ENCODE measurements at places on chromosomes 3 and 15.

GRCh38 chr3:69338911-69339310 lies 47.0 kb downstream of the FRMD4B start:
- DNase-seq, result no peak

- DNase-seq, result no peak
Observed at GRCh38 chr3:156819842-156820691, 6.1 kb upstream of the LEKR1 start.

GRCh38 chr3:126936853-126937425 lies 46.0 kb upstream of the PLXNA1 start:
- DNase-seq, result no peak

DNA sequence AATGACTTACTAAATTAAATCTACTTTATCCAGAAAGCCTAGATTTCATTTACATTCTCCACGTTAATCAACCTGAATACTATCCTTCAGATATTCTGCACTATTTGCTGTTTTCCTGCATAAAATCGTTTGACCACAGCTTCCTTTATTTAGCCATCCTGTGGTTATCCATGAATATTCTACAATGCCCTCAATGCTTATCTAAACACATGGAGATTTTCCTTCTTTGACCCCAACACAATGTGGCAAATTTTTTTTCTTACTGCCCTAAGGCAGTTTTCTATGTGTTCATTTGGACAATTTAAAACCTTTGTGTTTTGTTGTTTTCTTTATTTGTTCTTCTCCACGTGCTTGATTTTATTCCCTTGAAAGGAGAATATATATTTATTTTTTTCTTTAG lies 495.5 kb upstream of the ROBO1 start:
- no peak for DNase-seq

- no peak for DNase-seq
Observed at GRCh38 chr3:19065027-19065426, 83.3 kb upstream of the KCNH8 start.

GRCh38 chr15:37979671-37980409 lies 45.4 kb downstream of the TMCO5A start:
- no peak for DNase-seq

DNA sequence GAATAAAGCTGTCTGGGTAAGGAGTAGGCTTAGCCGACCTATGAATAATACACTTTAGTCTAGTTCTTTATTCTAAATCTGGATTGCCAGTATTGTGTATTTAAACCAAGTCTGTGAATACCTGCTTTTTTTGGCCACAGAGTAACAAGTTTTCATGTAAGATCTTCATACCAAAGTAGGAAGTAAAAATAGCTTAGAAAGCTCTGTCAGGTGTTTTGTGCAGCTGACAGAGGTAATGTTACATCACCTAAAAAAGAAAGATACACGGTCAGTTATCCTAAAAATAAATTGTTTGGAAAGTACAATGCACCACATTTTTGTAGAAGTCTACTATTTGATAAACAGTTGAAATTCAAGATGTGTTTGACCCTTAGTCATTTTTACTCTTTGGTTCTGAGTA lies 16.5 kb downstream of the CALML4 start:
- DNase-seq, result no peak

GRCh38 chr3:52495777-52496602 lies 852 bp downstream of the STAB1 start:
- no peak for DNase-seq

- no peak for DNase-seq
Observed at GRCh38 chr3:174325834-174326700, 533.1 kb upstream of the NAALADL2 start.

GRCh38 chr15:48717458-48717857 lies 71.9 kb upstream of the FBN1 start:
- DNase-seq, result no peak

GRCh38 chr3:50483374-50483773 lies 20.1 kb downstream of the CACNA2D2 start:
- no peak for DNase-seq

GRCh38 chr3:78665101-78665500 lies 1102.7 kb downstream of the ROBO1 start:
- DNase-seq, result no peak

GRCh38 chr3:178203165-178203564 lies 333.1 kb upstream of the KCNMB2 start:
- DNase-seq, result no peak

- no peak for DNase-seq
Observed at GRCh38 chr15:40891810-40892446, 2.3 kb upstream of the VPS18 start.

DNA sequence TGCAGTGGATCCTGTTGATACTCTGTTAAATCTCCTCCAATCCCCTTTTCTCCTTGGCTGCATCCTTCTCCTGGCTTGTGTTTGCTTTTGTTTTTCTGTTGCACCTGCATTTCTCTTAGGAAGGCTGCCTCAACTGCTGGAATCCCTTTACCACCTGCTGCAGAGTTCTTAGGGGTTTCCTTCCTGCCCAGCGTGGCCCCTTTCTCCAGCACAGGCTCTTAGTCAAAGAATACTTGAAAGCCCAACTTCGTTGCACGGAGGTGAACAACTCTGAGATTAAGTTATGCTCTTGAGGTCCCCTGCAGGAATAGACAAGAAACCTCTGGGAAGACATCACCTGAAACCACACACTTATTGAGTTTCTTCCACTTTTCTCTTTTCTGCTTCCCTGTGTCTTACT lies 121.6 kb upstream of the GRM7 start:
- DNase-seq, result no peak

GRCh38 chr3:46998121-46998851 lies 18.8 kb downstream of the NBEAL2 start:
- peak; percentile 91 for DNase-seq

- no peak for DNase-seq
Observed at GRCh38 chr3:137963463-137963862, 46.5 kb upstream of the CLDN18 start.

DNA sequence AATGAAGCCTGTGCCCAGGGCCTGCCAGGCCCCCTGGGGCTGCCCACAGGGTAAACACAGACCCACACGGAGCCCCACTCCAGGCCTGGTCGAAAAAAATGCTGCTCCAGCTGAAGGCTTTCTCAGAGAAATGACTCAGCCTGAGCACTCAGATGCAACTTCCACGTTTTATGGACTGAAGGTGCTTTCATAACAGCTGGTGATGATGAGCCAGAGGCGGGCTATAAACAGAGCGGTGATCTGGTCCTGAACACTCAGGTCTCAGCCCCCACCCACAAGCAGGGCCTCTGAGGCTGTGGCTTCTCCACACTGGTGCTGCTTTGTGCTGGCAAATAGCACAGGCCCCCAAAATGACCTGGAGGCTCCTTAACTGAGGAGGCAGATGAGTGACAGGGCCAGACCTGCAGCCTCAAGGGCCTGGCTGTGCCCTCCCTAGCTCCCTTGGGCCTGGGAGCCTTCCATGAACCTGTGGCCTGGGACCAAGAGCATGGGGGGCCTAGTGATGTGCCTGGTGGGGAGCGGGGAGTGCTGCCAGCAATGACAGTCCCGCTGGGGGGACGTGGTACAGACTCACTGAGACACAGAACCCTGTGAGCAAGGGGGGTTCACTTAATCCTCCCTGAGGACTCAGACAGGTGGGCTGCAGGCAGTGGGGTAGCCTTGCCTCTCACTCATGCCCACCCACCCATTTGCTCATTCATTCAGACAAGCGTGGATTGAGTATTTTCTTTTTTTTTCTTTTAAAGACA lies 23.0 kb upstream of the FURIN start:
- DNase-seq, result no peak

GRCh38 chr3:175383813-175384212 lies 524.7 kb downstream of the NAALADL2 start:
- DNase-seq, result no peak

DNA sequence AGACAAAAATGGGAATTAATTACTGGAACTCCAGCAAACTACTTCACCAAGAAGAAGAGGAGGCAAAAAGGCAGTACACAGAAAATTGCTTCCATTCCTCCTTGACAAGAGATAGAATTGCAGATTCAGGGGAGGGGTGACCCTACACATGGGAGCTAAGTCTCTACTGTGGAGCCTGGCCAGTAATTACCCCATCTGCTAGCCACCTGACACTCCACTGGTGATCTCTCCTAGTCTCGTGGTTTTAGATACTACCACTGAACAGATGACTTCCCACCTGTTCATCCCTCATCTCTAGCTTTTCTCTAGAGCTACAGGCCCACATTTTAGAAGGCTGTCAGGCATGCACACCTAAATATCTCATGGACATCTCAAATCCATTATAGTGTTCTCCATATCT lies 224.3 kb upstream of the NR2F2 start:
- DNase-seq, result no peak

DNA sequence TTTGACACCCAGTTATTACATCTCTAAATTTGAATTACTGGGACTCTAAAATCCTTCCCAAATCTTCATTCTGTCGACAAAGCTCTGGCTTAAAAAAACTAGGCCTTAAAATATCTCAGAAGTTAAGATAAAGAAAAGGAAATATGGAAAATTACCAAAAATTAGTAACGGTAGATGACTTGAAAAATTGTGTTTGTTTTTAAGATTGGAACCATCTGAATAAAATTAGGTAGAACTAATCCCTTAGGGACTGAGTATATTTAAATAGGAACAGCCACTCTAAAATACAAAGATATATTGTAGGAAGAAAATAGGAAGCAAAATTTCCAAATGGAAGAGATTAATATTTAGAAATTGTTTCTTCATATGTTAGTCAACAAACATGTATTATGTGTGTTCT lies 45.1 kb upstream of the CHMP2B start:
- no peak for DNase-seq

DNA sequence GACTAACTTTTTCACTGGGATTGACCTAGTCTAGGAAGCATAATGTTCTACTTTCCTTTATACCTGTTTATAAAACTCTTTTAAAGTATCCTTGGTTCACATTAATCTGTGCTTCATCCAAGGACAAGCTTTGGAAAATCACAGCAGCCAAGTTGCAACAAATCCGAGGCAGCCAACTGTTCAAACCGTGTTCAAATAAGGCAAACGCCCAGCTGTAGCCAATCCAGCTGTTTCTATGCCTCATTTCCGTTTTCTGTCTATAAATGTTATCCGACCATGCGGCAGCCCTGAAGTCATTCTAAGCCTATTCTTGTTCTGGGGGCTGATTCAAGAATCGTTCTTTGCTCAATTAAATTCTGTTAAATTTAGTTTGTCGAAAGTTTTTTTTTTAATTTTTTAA lies 78.3 kb downstream of the FMN1 start:
- DNase-seq, result no peak

GRCh38 chr3:184459355-184459754 lies 79.5 kb downstream of the CHRD start:
- DNase-seq, result no peak

DNA sequence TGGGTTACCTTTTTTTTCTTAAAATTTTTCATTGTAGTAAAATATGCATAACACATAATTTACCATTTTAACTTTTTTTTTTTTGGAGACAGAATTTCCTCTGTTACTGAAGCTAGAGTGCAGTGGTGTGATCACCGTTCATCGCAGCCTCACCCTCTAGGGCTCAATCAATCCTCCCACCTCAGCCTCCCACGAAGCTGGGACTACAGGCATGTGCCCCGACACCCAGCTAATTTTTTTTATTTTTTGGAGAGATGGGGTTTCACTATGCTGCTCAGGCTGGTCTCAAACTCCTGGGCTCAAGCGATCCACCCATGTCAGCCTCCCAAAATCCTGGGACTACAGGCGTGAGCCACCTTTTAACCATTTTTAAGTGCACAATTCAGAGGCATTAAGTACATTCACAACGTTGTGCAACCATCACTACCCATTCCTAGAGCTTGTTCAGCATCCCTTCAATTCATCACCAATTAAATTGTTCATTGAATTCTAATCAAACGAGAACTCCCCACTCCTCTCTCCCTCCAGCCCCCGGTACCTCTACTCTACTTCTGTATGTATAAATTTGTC lies 44.6 kb downstream of the BHLHE40 start:
- DNase-seq, result no peak

DNA sequence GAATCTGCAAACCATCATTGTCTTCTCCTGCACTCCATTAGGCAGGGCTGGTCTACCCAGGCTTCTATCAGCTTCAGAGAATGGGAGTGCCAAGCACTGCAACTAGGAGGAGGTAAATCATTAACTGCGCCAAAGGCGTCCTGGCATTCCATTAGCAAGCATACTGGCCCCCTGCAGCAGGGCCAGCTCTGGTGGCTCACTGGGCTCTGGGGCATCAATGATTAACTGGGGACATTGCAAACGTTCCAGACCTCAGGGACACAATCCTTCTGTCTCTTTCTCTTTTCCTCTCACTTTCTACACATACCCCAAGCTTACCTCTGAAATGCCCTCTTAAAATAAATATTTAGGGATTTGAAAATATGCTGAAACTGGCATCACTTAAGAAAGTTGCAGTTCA lies 129.0 kb downstream of the MYLK start:
- DNase-seq, result no peak

- no peak for DNase-seq
Observed at GRCh38 chr3:154657218-154657617, 227.2 kb upstream of the GPR149 start.

DNA sequence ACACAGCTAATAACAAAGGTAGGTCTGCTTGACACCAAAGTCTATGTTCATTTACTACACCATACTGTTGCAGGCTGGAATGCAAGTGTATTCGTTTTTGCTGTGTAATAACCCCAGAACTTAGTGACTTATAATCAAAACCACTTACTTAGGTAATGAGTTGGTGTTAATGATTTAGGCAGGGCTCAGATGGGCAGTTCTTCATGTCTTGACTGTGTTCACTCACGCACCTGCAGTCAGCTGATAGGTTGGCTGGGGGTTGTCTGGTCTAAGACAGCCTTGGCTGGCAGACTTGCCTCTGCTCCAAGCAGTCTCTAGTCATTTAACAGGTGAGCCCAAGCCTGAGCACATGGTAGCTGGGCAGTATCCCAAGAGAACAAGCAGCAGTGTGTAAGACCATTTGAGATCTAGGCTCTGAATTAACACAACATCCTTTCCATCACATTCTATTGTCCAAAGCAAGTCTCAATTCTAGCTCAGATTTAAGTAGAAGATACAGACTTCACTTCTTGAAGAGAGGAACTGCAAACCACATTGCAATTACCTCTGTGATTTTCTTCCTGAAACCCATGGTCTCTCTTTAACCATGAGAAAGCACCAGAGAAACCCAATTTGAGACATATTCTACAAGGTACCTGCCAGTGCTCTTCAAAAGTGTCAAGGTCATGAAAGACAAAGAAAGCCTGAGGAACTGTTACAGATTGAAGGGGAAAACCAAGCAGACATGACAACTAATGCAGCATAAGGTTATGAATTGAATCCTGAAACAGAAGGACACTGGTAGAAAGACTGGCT lies 13.3 kb upstream of the DCLK3 start:
- no peak for DNase-seq

DNA sequence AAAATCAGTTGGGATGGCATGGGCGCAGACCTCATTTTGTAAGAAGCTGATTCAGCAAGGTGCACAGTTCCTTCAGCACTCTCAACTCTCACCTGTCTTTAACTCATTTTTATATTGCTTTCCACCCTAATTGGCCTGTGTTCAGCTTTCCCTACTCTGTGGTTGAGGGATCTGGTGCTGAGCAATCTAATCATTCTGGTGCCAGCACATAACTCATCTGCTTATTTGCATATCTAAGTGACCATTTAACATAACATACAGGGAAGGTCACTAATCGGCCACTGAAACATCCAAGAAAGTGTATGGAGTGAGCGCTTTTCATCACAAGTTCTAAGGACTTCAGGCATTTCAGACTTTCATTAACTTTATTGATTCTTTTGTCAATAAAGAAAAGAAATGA lies 303.4 kb upstream of the ROPN1 start:
- no peak for DNase-seq

- no peak for DNase-seq
Observed at GRCh38 chr15:91733661-91734060, 119.8 kb upstream of the SLCO3A1 start.

- no peak for DNase-seq
Observed at GRCh38 chr3:48885753-48886152, 12.9 kb downstream of the SLC25A20 start.

GRCh38 chr3:184765730-184766074 lies 46.3 kb upstream of the VPS8 start:
- no peak for DNase-seq

Data from D721Med (cell line).